Posterior cingulate gyrus (tissue), 11 donors: ENCODE measurements at places on chromosomes 5 and 9.

GRCh38 chr9:109506097-109506712 is 8.1 kb upstream of the PTPN3 start:
- no peak for DNase-seq

DNA sequence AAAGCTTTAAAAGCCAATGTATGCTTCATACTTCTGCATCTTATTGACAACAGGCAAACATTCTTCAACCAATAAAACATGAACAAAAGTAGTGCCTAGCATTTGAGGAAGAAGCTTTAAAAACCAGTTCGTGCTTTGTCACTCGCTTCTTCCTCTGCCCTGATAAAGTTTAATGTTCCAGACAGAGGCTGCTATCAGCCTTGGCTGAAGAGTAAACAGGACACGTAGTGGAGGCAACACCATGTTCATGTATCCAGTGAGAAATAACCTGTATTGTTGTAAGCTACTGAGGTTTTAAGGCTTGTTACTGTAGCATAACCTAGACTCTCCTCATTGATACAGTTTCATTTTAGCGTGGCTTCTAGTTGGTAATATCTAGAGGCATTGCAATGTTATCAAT is 3.2 kb upstream of the FUBP3 start:
- no peak for DNase-seq

DNA sequence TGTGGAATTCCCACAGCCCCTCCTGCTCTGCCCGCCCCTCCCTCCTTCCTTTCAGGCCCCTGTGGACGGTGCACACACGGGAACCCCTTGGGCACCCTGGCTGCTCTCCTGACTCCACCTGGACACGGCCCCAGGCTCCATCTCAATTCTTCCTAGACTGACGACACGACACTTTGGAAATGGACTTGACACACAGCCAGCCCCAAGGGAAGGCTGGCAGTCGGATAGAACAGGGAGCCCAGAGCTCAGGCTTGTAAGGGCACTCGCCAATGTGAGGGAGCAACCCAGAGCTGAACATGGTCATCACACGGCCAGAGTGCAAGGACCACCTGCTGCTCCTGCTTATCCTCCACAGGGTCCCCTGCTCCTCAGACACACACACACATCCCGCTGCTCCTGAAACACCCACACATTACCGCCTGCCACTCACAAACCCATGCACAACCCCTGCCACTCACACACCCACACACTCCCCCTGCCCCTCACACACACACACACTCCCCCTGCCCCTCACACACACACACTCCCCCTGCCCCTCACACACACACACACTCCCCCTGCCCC is 8.9 kb downstream of the SLC9A3 start:
- no peak for DNase-seq

GRCh38 chr9:95018099-95018936 is 291.8 kb downstream of the AOPEP start:
- DNase-seq = peak; percentile 51

DNA sequence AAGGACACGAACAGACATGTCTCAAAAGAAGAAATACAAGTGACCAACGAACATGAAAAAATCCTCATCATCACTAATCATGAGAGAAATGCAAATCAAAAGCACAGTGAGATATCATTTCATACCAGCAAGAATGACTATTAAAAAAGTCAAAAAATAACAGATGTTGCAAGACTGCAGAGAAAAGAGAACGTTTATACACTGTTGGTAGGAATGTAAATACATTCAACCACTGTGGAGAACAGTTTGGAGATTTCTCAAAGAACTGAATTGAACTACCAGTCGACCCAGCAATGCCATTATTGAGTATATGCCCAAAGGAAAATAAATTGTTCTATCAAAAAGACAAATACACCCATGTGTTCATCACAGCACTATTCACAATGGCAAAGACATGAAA is 45.7 kb downstream of the FXN start:
- DNase-seq = no peak

GRCh38 chr9:133248726-133249295 is 26.2 kb downstream of the ABO start:
- no peak for DNase-seq

- DNase-seq = peak; percentile 24
Measured at GRCh38 chr5:56900858-56901578, 8.4 kb upstream of the SETD9 start.

GRCh38 chr5:81948349-81948748 is 23.5 kb upstream of the ATG10 start:
- no peak for DNase-seq

GRCh38 chr5:87137283-87137682 is 130.4 kb upstream of the RASA1 start:
- DNase-seq = no peak

GRCh38 chr9:134349936-134350335 is 23.7 kb downstream of the RXRA start:
- DNase-seq = no peak

- DNase-seq = no peak
Measured at GRCh38 chr5:169160405-169160901, 140.5 kb downstream of the SLIT3 start.

DNA sequence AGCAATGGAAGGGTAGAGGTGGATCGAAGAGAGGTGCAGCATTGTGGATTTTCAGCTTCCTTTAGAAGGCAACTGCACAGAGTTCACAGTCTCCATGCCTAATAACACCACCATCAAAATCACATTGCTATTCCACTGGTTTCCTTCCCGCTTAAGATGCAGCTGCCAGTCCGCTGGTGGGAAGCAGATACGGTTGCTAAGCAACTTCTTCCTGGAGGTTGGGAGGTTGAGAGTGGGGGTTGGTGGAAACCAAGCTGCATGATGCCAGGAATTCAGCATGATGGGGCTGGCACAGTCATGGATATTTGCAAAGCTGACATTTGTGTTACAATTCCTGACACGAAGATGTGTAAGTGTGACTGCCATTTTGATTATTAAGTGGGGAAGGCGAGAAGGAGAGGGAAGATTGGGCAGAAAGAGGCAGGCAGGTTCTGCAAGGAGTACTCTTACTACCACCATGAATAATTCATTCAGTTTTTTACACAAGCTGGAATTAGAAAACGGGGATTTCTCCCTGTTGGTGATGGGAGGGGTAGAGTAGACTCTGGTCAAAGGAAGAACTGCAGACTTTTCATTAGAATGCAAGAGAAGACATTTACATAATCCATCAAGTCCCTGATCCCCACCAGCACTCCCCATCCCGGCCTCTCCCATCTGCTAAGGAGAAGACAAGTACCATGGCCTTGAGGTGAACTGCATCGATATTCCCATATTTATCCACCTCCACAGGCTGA is 87.5 kb downstream of the GLDC start:
- DNase-seq = no peak

DNA sequence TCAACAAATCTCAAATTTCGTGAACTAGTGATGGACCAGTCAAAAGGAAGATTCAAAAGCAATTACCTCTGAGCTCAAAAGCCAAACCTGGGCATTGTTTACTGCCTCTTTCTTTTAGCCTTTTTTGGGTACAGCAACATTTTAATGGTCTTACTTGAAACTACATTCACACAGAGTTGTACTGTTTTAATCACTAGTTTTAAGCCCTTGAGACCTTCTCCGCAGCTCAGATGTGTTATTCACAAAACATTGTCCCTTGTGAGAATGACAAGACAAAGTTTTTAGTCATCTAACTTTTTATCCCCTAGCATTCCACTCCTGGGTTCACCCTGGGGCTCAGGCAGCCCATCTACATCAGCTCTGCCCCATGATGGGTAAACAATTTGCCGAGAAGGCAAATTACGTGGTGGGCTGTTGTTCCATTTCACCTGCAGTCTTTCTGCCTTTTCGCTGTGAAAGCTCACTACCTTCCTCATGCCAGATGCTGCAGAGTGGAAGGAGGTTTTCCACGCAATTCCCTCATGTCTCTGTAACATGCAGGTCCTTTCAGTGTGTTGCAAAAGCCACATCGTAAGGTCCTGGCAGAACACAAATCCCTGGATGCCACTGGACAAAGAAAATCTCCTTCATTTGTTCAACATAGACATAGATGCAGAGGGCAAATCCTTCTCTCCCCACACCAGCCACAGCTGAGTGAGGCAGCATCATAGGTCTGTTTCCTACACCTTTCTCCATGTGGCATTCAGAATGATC is 175.7 kb downstream of the EBF1 start:
- no peak for DNase-seq

GRCh38 chr9:93117924-93118862 is 15.9 kb downstream of the NINJ1 start:
- DNase-seq = peak; percentile 48

GRCh38 chr5:135242021-135242865 is 156.8 kb downstream of the MACROH2A1 start:
- no peak for DNase-seq

- no peak for DNase-seq
Measured at GRCh38 chr5:5617024-5617423, 194.5 kb downstream of the ICE1 start.

DNA sequence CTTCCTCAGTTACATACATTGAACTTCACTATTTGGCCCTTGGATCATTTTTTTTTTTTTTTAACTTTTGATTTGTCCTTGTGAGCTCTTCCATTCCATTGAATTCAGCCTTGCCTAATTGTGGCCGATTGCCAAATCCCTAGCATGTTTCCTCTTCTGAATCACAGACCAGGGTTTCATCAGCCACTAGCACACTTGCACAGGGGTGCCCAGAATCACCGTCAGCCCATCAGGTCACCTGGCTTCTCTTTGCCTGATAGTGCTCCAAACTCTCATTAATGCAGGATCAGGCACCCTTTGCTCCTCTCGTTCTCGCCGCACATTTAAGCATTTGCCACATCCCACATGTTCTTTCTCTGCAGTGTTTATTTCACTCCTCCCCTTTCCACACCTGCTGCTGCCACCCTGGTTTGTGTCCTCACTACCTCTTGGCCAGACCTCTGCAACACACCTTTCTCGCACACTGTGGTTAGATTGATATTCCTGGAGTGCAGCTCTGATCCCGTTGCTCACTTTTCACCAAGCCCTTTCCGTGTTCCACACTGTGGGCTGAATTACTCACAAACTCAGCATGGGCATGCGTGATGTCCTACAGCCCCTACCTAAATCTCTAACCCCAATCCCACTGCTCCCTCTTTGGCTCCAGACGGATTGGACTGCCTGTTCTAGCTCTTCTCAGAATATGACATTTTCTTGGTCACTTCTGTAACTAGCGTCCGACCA is 9.8 kb downstream of the PIK3R1 start:
- no peak for DNase-seq

DNA sequence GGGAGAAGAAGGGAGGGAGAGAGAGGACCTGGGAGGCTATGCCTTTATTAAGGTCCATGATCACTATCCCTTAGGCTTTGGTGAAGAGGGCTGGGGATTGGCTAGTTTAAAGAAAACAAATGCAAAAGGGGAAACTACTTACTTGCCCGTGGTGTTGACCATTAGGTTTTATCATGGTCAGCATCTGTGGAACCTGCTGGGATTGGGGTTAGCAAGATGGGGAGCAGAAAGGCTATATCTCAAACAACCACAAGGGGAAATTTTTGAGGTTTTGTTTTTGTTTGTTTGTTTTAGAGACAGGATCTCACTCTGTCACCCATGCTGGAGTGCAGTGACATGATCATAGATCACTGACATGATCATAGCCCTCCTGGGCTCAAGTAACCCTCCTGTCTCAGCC is 9.0 kb upstream of the RAD23B start:
- DNase-seq = no peak

DNA sequence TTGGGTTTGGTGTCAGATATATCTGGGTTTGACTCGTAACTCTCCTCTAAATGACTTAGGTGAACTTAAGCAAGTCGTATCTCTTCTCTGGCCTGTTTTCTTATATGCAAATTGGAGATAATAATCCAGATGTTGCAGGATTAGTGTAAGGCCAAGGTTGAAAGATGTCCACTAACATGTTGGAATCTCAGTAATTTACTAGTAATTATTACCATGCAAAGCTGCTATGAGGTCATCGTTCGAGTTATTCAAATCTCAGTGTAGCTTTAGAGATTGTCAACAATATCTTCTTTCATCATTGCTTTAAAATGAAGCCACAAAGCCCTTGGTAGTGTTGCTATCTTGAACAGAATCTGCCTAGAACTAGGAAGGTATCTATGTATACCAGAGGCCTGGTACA is 437.7 kb upstream of the KLF4 start:
- no peak for DNase-seq

DNA sequence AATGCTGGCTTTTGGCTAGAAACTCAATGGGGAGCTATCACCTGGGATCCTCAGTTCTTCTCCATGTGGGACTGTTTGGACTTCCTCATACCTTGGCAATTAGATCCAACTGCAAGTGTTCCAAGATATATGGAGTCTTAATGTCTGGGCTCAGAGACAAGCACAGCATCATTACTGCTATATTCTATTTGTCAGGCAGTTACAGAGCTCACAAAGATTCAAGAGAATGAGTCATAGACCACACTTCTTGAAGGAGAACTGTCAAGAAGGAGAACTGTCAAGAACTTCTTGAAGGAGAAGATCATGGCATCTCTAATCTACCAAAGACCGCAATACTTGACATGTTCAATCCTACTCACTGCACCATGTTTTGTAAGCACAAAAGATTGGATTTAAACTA is 106.8 kb upstream of the NREP start:
- no peak for DNase-seq

DNA sequence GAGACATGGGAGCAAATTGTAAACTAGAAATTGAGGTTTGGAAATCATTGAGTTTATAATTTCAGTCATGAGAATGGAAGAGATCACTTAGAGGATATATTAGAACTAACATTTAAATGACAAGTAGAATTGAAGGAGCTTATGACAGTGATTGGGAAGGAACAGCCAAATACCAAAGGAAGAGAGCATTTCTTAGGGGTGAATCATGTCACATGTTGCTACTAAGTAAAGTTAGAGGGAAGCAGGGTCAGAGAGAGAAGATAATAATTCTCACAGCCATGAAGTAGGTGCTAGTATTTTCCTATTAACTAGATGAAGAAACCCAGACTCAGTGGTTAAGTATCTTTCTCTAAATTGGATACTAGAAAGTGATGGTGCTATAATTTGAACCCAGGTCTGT is 59.3 kb downstream of the COMMD10 start:
- no peak for DNase-seq

DNA sequence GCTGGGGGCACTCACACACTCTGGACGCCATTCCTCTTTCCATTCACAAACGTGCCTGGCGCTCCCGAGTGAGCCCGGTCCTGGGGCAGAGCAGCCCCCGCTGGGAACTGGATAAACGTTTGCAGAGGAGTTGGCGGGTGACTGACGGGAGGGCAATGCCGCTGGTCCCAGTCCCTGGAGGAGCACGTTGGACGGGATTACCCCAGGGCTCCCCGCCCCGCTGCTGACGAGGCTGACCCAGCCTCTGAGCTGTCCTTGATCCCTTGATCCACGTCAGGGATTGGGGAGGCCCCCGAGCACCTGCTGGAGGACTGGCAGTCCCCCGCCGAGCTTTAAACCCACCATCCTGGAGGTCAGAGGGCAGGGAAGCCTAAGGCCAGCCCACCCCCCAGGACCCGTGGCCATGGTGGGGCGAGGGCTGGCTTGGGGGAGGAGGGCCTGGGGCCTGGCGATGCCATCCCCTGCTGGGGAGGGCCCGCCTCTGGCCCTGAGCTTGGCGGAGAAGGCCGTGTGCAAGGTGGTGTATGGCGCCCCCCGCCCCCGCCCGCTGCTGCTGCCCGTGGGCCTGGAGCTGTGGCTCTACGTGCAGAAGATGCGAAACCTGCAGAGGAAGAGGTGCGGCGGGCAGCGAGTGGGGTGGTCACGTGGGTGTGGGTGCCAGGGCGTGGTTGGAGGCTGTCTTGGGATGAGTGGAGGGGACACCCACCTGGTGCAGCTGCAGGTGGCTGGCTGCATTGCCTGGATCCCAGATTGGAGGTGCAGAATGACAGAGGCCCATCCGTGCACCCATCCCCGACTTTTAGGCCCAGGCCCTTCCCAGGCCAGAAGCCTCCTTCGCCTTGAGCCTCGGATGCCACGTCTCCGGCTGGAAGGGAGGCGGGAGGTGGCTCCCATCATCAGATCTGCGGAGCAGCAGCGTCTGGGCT is 4.5 kb downstream of the GPSM1 start:
- DNase-seq = no peak
